ENCODE measurements at places on chromosomes 12 and 14.
A peak's percentile ranks its signal among the peaks of the same experiment; 100 is the strongest.

DNA sequence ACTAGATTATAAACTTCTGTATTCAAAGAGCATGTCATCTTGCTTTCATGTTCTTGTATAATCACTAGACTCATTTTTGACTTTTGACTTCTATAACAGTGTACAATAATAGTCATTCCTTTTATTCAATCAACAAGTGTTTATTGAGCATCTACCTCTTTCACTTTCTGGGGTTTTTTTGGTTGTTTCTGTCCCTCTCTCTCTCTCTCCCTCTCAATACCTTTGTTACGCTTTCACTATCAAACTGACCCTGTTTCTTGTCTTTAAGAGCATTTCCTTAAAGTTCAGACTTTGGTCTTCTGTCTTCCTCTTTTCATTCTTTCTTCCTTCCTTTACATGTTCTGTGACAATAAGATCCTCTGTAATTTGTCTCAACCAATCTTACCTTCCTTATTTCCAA, 49.5 kb downstream of the GPR137C start:
- DNase-seq: no peak

DNA sequence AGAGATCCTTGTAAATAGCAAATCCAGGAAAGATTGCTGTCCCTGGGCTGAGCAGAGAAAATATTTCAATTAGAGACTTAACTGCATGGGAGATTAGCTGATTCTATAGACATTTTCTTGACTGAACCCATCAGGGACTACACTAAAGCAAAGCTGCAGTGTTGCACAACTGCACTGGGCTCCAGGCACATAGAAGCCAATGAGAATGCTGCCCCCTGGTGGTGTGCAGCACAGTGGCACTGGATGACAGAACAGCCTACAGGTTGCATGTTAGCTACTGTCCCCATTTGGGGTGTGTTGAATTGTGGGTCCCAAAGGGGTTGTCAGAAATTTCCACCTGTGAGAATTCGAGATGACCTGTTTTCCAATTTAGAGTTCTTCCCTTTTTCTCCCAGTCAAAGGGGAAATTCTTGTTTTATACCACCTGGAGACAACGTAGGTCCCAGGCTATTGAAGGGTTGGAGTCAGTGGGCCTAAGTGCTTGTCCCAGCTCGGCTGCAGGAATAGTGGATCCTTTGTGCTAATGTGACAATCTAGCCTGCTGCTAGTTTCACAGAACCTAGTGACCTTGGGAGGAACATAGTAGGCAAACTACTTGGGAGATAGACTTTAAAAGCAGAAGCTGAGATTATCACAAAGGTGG, 114.7 kb downstream of the SLC8A3 start:
- DNase-seq: peak; percentile 50

- DNase-seq: peak; percentile 17
Observed at GRCh38 chr12:71799106-71799505, 40.5 kb upstream of the TBC1D15 start.

DNA sequence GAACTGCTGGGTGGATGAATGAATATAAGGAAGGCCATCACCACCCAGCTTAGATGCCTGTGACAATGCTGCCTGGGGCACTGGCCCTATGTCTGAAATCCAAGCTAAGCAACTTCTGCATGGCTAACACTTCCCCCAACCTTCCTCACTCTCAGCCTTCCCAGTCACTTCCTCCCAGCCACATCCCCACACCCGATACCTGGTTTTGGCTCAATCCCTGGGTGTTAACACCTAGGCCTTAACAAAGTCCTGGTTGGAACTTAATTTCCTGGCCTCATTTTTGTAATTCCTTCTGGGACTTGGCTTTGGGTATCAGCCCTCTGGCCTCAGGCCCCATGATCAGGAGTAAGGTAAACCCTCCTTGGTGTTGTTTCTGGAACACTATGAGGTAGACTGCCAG, 110.0 kb downstream of the EFCAB11 start:
- DNase-seq: no peak

GRCh38 chr12:90287585-90287984, 578.9 kb upstream of the ATP2B1 start:
- DNase-seq: no peak

DNA sequence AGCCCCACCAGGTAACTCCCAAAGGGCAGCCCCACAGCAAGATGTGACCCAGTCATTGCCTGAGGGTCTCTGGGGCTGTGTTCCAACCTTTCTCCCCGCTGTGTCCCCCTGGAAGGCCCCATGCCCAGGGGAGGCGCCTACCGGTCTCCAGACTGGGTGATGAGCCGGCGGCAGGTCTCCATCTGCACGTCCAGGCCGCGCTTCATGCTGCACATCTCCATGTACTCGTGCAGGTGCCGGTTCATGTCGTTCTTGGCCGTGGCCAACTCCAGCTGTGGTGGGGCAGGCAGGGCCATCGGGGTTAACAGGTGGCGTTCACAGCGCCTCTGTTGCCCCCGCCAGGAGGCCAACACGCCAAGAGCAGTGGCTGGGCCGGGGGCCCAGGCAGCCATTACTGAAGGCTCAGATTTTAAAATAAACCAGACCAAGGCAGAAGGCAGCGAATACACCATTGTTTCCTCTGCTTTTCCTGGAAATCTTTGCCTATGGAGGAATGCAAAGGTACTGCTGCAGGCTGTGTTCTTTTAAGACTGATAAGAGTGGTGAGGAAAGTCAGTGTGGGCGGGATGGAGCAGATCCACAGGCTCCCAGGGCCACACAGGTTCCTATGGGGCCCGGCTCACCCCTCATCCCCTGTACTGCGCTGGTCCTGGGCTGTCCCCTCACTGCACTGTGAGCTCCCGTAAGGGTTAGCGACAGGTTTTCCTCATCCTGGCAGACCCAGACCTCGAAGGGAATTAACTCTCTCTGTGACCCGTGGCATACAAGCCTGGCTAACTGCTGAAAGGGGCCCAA, 7.3 kb downstream of the GAPDH start:
- no peak for DNase-seq

DNA sequence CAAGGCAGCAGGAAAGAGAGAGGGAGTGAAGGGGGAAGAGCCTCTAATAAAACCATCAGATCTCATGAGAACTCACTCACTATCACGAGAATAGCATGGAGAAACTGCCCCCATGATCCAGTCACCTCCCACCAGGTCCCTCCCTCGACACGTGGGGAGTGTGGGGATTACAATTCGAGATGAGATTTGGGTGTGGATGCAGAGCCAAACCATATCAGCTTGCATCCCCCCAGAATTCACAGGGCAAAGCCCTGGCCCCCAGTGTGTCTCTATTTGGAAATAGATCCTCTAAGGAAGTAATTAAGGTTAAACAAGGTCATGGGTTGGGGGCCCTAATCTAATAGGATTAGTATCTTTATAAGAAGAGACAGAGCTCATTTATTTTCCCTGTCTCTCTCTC, 56.1 kb upstream of the TCL1A start:
- DNase-seq: no peak

- DNase-seq: no peak
Observed at GRCh38 chr12:30953951-30954751, 27.6 kb downstream of the TSPAN11 start.

DNA sequence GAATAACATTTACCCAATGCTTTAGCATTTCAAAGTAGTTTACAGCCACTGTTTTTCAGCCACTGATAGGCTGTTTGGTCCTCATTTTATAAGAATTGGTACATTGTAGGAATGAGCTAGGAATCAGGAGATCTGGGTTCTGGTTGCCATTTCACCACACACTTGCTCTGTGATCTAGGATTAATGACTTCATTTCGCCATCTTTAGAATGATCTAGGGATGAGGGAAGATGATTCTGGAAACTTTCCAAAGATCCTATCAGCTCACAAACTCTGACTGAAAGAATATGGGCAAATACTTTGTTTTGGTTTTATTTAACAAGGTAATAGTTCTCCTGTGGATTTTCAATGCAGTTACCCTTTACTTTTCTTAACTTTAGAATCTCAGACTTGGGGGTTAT, 155.0 kb downstream of the GCH1 start:
- DNase-seq: peak; percentile 23

DNA sequence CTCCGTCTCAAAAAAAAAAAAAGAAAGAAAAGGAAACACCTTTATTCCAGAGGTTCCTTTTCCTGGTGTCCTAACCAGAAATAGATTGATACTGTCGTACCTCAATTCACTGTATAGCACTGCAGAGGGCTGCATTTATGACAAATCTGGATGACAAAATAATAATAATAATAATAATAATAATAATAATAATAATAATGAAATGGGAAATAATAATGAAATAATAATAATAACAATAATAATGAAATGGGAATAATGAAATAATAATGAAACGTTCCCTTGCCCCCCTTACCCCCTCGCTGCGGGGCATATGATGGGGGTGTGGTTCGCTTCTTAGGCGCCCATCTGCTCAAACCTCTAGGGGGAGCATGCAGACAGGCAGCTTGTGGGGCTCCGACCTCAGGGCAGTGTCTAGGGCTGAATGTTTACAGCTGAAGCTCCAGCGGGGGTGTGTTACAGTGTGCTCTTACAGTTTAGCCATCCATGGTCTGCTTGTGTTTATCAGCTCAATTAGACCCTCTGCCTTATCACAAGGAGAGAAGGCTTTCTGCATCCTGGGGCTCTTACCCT, 1088.3 kb upstream of the SEL1L start:
- DNase-seq: no peak

- no peak for DNase-seq
Observed at GRCh38 chr12:122099856-122100255, 21.3 kb downstream of the MLXIP start.

DNA sequence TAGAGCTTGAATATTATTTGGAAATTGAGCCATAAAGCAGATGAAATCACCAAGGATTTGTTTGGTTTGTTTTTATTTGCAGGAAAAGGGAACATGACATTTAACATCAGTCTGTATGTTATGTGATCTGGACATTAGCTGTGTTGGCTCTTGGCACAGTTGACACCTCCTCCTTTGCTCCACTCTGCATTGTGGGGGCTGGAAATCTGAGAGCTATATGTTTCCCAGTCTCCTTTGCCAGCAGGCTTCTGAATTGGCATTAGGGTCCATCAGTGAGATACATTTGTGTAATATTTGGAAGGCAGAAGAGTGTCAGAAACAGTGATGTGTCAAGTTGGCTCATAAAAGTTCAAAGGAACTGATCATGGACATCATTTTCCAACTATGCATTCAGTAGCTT, 322.1 kb upstream of the ATP2B1 start:
- DNase-seq: no peak

- DNase-seq: no peak
Observed at GRCh38 chr12:100778967-100779590, 15.5 kb upstream of the ANO4 start.

DNA sequence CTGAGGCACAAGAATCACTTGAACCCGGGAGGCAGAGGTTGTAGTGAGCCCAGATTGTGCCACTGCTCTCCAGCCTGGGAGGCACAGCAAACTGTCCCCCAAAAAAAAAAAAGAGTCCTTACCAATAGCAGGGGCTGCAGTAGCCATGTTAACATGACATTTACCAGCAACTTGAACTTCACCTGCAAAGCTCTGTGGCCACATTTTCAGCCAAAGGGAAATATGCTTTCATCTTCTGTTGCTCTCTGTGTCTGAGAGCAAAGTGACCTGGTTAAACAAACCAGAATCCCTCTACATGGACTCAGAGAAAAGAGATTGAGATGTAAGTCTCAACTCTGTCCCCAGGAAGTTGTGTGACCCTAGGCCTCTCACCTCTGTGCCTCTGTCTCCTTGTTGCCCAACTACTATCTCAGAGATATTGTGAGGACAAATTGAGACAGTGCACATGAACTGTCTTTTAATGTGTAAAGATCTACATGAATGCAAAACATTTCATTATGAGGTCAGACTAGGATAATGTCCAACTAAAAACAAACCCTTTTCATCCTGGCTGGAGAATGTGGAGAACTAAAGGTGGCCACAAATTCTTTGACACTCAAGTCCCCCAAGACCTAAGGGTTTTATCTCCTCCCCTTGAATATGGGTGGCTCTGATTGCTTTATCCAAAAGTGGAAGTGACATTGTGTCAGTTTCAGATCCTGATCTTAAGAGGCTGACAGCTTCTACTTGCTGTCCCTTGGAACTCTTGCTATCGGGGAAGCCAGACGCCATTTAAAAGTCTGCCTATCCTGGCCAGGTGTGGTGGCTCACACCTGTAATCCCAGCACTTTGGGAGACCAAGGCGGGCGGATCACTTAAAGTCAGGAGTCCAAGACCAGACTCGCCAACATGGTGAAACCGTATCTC, 24.7 kb upstream of the P2RX4 start:
- no peak for DNase-seq

GRCh38 chr12:51012570-51013236, 13.5 kb downstream of the SLC11A2 start:
- DNase-seq: no peak

DNA sequence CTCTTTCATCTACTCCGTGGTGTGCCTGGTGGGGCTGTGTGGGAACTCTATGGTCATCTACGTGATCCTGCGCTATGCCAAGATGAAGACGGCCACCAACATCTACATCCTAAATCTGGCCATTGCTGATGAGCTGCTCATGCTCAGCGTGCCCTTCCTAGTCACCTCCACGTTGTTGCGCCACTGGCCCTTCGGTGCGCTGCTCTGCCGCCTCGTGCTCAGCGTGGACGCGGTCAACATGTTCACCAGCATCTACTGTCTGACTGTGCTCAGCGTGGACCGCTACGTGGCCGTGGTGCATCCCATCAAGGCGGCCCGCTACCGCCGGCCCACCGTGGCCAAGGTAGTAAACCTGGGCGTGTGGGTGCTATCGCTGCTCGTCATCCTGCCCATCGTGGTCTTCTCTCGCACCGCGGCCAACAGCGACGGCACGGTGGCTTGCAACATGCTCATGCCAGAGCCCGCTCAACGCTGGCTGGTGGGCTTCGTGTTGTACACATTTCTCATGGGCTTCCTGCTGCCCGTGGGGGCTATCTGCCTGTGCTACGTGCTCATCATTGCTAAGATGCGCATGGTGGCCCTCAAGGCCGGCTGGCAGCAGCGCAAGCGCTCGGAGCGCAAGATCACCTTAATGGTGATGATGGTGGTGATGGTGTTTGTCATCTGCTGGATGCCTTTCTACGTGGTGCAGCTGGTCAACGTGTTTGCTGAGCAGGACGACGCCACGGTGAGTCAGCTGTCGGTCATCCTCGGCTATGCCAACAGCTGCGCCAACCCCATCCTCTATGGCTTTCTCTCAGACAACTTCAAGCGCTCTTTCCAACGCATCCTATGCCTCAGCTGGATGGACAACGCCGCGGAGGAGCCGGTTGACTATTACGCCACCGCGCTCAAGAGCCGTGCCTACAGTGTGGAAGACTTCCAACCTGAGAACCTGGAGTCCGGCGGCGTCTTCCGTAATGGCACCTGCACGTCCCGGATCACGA, 2.2 kb downstream of the SSTR1 start:
- DNase-seq: peak; percentile 20

GRCh38 chr14:68851078-68851477, 58.2 kb upstream of the ZFP36L1 start:
- DNase-seq: no peak

DNA sequence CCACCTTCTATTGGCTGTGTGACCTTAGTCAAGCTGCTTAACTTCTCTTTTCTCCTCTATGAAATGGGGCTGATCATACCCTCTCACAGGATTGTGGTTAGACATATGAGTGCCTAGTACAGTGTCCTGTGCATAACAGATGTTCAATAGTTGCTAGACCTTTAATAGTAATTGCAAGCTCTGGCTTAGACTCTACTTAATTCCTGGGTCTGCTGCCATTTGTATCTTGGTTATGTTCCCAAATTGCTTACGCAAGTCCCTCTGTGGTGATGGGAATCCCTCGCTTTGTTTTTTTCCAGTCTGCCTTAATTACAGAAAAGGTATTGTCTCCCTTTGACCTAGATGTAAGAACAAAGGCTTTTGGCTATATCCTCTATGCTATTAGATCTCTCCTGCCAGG, 15.1 kb downstream of the SUDS3 start:
- DNase-seq: no peak

GRCh38 chr12:2485681-2486080, 309.1 kb upstream of the FKBP4 start:
- no peak for DNase-seq

Data from RPMI7951 (cell line).